ENCODE measurements at places on chromosomes 13 and 19.

GRCh38 chr13:83536941-83537340, 345.3 kb downstream of the SLITRK1 start:
- DNase-seq = no peak

DNA sequence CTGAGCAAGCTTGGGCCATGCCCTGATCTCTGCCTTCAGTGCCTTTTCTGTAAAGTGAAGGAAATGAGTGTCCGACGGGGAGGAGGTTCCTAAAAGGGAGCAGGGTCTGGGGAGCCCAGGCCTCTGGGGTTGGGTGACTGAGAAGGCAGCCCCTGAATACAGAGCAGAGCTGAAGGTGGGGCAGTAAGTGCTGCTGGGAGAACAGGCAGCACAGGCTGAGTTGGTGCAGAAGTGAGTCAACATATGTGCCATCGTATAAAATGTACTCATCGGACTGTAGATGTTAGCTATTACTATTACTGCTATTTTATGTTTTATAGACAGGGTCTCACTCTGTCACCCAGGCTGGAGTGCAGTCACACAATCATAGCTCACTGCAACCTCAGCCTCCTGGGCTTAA, 1.0 kb upstream of the HAMP start:
- no peak for DNase-seq

DNA sequence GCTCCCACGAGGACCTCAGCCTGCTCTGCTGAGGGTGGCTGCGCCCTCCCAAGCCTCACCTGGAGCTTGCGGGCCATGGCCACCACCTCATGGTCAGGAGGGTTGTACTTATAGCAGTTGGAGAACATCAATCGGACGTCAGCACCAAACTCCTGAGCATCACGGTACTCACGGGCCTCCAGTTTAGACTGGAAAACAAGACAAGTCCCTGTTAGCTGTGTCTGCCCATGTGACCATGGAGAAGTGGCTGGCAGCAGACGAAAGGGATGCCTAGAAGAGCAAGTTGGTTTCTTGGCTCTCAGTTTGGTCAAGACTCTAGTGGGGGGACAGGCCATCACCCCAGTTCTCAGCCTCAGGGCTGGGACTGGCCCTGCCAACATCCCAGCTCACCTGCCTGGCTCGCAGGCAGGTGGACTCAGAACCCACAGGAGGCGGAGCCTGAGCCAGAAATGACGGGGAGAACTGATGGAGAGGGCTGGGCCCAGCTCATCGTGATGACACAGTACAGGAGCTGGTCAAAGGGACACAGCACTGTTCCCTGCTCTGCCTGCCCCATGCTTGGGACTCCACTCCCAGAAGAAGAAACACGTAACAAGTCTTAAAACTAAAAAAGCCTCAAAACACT, 31.2 kb upstream of the EPHX3 start:
- no peak for DNase-seq

DNA sequence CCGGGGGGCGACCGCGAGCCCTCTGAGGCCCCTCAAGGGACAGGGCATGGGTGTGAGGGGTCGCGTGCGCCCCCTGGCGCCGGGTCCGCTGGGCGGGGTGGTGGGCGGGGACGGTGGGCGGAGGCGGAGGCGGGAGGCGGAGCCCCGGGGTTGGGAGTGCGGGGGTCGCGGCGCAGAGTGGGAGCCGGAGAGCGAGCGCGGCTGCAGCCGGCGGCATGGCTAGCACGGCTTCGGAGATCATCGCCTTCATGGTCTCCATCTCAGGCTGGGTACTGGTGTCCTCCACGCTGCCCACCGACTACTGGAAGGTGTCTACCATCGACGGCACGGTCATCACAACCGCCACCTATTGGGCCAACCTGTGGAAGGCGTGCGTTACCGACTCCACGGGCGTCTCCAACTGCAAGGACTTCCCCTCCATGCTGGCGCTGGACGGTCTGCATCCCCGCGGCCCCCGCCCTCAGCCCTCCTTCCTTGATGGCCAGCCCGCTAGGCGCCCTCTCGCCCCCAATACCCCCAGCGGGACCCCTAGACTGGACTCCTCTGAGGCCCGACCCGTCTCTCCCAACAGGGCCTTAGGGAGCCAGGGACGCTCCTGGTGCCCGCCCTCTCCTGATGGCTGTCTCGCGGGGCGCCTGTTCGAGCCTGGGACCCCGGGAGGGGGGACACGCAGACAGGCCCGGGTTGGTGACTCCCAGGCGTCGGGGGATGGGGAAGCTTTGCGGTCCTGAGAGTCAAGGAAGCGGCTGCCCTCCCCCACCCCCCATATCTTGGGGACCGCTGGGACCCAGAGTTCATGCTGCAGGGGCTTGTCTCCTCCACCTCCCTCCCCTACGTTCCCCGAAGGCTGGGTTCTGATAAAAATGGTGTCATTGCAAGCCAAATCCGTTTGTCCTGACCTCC, at the start of gene CLDN10:
Gene CLDN10 (plus strand): TSS at position 182 of the 903 bp plus-strand sequence. CDS start 34 bp downstream, at position 216.
- DNase-seq = peak; percentile 45

GRCh38 chr13:41145136-41145908, 12.7 kb upstream of the KBTBD6 start:
- no peak for DNase-seq

GRCh38 chr19:43779820-43780219, 953 bp downstream of the KCNN4 start:
- peak; percentile 76 for DNase-seq

- peak; percentile 68 for DNase-seq
These were observed at the start of gene TSC22D1 for GRCh38 chr13:44575741-44576350. Gene TSC22D1 (minus strand): TSS chr13:44576330. CDS start chr13:44576074, 256 bp downstream.

GRCh38 chr19:18718015-18718526, 34.6 kb downstream of the CRTC1 start:
- DNase-seq = no peak

DNA sequence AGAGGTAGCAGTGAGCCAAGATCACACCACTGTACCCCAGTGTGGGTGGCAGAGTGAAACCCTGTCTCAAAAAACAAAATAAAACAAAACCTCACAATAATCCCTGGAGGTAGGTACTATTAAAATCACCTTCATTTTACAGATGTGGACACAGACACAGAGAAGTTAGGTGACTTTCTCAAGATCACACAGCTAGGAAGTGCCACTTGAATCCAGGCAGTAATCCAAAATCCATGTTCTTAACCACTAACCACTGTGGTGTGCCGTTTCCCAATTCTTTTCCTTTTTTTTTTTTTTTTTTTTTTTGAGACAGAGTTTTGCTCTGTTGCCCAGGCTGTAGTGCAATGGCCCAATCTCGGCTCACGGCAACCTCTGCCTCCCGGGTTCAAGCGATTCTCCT, 9.0 kb downstream of the PPP1R14A start:
- DNase-seq = no peak

DNA sequence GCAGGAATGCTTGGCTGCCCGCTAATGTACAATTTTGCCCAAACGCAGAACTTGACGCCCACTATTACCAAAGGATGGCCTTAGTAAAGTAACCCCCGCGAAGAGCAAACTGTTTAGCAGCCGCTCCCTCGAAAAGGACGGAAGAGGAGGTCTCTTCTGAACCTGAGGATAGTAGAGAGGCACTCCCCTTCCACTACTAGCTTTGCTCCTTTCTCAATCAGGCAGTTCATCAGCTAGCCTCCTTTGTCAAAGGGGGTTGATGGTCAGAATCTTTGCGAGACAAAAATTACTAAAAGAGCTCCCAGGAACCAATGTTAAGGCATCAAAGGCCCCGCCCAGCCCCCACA, 534 bp downstream of the CAB39L start:
- peak; percentile 74 for DNase-seq

DNA sequence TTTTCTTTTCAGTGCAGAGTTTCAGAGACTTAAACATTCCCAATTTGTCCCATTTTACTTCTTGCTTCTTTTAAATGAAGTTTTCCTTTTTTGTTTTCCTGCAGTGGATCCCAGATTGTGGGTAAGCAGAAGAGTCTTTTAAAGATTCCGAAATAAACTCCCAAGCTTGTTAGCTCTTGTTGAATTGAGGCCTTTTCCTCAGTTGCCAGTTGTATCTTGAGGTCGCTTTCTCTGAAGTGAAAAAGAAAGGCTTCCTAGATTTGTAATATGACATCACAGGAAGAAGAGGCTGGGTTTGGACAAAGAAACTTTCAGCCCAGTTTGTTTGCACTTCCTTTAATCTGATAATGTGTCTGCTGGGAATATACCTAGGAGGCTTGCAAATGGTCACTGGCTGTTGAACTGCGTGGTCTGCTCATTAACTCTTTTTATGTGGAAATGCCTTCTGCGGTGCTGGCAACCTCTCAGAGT, at the start of gene LPAR6:
Gene LPAR6 (minus strand): TSS at position 233 of the 471 bp plus-strand sequence. CDS start 690 bp downstream, outside the sequence.
- peak; percentile 27 for DNase-seq

DNA sequence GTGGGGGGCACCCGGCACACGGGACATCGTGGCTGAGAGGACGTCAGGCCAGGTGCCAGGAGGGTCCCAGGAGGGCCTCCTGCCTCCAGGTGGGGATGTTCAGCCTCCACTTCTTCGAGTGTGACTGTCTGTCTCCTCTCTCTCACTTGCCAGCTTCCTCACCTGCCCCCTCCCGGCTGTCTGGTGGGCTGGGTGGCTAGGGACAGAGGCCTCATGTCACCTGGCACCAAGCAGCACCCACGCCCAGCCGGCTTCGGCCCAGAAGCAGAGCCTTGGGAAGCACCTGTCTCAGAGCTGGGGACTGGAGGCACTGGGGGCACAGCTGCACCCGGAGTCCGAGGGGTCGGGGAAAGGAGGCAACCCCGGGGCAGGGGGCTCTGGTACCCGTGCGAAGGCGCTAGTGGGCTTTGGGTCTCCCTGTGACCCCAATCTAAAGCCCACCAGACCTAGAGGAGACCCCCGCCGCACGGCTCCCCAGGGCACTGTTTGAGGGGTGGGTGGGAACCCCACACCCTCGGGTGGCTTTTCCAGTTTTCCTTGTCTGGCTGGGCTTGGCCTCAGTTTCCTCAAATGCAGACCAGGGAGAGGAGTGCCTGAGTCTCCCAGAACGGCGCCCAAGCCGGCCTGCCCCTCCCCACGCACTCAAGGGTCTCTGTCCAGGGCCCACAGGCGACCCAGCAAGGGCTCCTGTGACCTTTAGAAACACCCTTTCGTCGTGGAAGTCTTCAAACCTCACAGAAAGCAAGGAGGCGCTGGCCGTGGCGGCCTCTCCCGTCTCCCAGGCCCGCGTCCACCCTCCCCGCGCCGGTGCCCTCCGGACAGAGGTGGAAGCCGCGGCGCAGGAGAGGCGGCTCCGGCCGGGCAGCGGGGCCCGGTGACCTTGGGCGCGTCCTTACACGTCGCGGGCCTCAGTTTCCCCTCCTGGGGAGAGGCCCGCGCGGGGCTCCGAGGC, 664 bp upstream of the HCN2 start:
- no peak for DNase-seq

DNA sequence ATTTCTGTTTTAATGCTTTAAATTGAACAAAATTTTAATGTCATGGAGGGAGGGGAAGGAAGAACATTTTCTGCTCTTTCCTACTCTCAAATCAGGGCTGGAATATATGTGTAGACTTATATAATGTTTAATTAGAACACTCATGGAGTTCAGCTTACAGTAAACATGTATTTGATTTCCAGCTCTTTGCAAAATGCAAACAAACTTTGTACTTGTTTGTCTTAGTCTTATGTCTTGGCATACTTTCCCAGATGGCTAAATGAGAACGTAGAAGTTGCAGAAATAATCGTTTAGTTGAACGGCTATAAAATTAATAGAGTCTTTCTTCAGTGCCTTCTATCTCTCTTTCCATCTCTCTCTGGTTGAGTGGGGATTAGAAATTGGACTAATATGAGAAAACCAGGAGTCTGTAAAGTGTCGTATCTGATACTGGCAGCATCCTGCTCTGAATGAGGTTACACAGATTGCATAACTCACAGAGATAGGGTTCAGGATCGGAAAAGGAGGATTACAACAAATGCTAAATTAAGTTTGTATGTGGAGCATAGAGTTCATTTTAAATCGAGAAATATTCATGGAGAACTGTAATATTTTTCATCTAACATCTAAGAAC, 82.3 kb downstream of the FGF9 start:
- no peak for DNase-seq

- DNase-seq = no peak
These were observed 12.6 kb upstream of the NLRP5 start for GRCh38 chr19:55973982-55974381.

- no peak for DNase-seq
These were observed 57.9 kb downstream of the ZNF100 start for GRCh38 chr19:21709464-21709863.

DNA sequence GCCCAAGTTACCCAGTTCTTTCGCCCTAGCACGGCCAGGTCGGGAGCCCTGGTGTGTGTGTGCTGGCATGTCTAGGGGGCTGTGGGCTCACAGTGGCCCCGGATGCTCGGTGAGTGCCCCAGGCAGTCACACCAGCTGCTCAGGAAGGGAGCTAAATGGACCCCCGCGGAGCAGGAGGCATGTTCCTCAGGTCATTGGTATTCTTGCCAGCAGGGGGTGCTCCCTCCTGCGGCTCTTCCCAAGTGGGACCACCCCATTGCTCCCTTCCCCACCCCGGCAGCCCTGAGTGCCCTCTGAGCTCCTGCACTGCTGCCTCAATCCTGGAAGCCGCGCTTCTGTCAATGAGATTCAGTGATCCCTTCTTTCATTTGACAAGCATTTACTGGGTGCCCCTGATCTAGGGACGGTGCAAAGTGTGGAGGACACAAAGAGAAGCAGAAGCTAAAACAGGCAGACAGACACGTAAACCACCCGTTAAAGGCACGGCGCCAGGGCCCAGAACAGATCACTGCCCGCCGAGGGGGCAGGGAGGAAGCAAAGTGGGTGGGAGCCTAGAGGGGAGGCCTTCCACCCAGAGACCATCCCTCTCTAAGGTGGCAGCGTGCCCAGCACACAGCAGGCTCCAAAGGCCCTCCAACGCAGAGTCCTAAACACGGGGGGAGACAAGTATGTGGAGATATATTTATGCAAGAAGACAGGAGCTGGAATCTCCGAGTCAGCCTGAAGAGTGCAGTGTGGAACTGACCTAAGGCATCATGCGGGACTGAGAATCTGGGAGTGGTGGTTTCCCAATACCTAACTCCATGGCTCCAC, 5.2 kb upstream of the ADPRHL1 start:
- peak; percentile 40 for DNase-seq

Data from hematopoietic multipotent progenitor cell treated with erythropoietin and hydrocortisone succinate and interleukin-3 and kit ligand, for 6 days (in vitro differentiated cells).